ENCODE measurements at places on chromosomes 3 and 15.
A peak's percentile ranks its signal among the peaks of the same experiment; 100 is the strongest.

DNA sequence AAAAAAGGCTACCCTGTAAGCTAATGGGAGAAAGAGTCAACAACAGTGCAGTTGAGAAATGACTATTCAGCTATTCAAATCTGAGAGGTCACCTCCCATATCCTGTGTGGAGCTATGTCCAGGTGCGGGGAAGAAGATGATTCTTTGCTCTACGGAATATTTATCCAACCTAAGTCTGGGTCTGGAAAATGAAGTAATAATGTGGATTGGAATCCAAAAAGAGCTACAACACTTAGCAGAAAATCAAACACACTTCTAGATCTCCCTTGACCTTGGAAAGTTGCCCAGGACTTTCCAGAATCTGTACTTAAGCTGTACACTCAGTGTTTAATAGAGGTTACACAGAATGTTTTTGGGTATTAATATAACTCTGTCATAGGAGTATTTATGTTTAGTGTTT is 251.9 kb downstream of the NAALADL2 start:
- H3K27ac ChIP-seq, result no peak overlapping the region
- no peaks in the 10 kb centered on the region for H3K4me1 ChIP-seq
- H3K27me3 ChIP-seq, result no peaks in the 10 kb centered on the region
- DNase-seq, result no peak

GRCh38 chr15:41775651-41776050 is 1.4 kb downstream of the MAPKBP1 start:
- peak overlapping the region; percentile 81 for H3K27ac ChIP-seq
- no peaks in the 10 kb centered on the region for H3K27me3 ChIP-seq
- peak overlapping the region; percentile 45 for H3K4me3 ChIP-seq
- no peak for DNase-seq
- H3K4me1 ChIP-seq, result peaks cover 60% of the 10 kb centered on the region
- H3K36me3 ChIP-seq, result peaks cover 36% of the 10 kb centered on the region

DNA sequence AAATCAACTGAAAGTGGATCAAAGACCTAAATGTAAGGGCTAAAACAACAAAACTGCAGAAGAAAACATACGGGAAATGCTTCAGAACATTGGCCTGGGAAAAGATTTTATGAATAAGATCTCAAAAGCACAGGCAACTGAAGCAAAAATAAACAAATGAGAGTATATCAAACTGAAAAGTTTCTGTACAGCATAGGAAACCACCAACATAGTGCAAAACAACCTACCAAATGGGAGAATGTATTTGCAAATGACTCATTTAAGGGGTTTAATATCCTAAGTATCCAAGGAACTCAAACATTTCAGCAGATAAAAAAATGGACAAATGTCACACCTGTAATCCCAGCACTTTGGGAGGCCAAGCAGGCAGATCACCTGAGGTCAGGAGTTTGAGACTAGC is 489.1 kb downstream of the ROBO1 start:
- no peaks in the 10 kb centered on the region for H3K4me1 ChIP-seq
- no peak for DNase-seq
- no peak overlapping the region for H3K4me3 ChIP-seq
- no peaks in the 10 kb centered on the region for H3K27me3 ChIP-seq
- H3K27ac ChIP-seq, result no peak overlapping the region

DNA sequence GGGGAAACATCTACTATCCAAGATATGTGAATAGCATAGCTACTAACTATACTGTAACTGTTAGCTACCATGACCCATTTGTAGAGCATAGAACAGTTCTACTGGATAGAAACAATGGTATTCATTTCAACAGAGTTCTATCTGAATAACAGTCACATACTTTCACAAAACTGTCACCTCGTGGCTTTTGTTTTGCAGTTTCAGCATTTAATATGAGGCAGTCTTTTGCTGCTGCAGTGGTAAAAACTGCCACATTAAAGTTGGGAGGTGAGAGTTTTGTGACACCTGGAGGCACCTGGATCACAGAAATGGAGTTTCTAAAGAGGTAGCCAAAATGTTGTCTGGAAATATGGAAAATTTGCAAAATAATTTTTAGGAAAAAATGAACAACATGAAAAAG is 578.0 kb downstream of the UNC13C start:
- no peak overlapping the region for H3K4me3 ChIP-seq
- no peak for DNase-seq
- no peak overlapping the region for H3K27ac ChIP-seq
- no peaks in the 10 kb centered on the region for H3K36me3 ChIP-seq

- H3K4me3 ChIP-seq, result no peak overlapping the region
- no peak overlapping the region for H3K27ac ChIP-seq
- no peaks in the 10 kb centered on the region for H3K27me3 ChIP-seq
- no peaks in the 10 kb centered on the region for H3K36me3 ChIP-seq
- H3K4me1 ChIP-seq, result peaks cover 5% of the 10 kb centered on the region
Measured at GRCh38 chr3:114562557-114562956, 268.7 kb downstream of the TIGIT start.

- no peak for DNase-seq
- H3K4me3 ChIP-seq, result no peak overlapping the region
- peaks cover 20% of the 10 kb centered on the region for H3K4me1 ChIP-seq
- no peaks in the 10 kb centered on the region for H3K27me3 ChIP-seq
- no peaks in the 10 kb centered on the region for H3K36me3 ChIP-seq
Measured at GRCh38 chr3:59245859-59246501, 196.2 kb upstream of the CFAP20DC start.

GRCh38 chr15:68644083-68644904 is 65.5 kb downstream of the CORO2B start:
- peaks cover 30% of the 10 kb centered on the region for H3K4me1 ChIP-seq
- H3K4me3 ChIP-seq, result no peak overlapping the region
- no peaks in the 10 kb centered on the region for H3K27me3 ChIP-seq
- DNase-seq, result peak; percentile 37

DNA sequence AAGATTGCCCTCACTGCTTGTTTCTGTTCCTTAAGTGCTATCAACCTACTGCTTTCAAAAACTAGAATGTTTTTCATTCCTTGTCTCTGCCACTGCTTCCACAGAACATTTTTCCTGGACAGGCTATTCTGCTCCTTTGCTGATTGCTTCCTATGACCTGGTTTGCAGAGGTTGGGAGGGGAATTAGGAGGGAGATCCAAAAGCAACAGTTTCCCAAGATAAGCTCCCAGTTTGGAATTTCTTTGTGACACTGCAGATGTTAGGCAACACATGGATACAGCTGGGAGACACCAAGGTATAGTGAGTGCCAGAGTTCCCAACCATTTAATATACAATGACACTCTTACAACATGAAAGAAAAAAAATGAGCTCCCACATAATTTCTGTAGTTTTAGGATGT is 1036.5 kb downstream of the ROBO2 start:
- no peaks in the 10 kb centered on the region for H3K27me3 ChIP-seq
- no peak for DNase-seq

DNA sequence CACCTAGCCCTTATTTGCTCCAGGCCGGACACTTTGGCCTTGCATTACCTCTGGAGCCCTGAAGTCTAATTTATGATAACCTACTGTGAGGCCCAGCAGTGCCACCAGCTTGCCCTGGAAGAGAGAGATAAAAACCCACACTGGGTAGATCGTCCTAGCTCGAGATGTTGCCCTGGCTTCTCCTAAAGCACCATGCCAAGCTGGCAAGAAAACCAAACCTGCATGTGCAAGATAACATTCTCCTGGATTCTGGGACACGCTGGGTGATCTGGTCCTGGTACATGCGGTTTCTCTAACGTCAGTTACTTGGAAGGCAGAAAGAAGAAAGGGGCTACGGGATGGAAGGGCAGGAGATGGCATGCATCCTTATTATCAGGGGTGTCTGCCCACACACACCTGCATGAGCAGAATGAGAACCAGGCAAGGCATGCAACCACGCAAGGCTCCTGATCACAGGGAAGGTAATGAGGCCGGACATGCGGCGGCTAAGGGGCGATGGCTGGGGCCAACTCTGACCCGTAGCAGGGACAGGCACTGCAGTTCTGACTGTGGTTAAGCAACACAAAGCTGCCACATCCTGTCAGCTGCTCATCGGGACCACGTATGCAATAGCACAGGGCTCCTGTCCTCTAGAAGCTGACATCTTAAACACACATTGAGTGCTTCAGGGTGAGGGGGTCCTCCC is 73.0 kb downstream of the OXNAD1 start:
- no peak overlapping the region for H3K27ac ChIP-seq
- DNase-seq, result no peak
- no peak overlapping the region for H3K4me3 ChIP-seq
- H3K4me1 ChIP-seq, result peaks cover 4% of the 10 kb centered on the region

GRCh38 chr3:135416182-135416581 is 549.3 kb upstream of the PPP2R3A start:
- H3K27ac ChIP-seq, result no peak overlapping the region
- H3K36me3 ChIP-seq, result no peaks in the 10 kb centered on the region
- no peaks in the 10 kb centered on the region for H3K27me3 ChIP-seq
- H3K4me1 ChIP-seq, result no peaks in the 10 kb centered on the region

DNA sequence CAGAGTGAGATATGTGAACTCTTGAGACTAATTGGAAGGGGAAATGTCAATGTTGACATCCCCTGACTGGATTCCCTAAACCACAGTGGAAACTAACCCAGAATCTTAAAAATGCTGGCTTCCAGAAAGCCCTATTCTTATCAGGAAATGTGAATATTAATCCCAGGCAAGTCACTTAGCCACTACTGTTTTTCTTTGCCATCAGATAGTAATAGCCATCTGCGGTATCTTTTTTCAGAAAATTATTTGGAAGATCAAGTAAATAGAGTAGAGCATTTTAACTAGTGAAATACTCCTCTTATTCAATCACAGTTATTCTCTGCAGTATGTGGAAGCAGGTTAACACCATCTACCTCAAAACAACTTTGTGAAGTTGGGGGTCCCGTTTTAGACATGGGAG is 318.9 kb downstream of the RORA start:
- peaks cover 9% of the 10 kb centered on the region for H3K27me3 ChIP-seq
- no peak overlapping the region for H3K4me3 ChIP-seq
- DNase-seq, result no peak
- H3K36me3 ChIP-seq, result no peaks in the 10 kb centered on the region
- no peaks in the 10 kb centered on the region for H3K4me1 ChIP-seq

DNA sequence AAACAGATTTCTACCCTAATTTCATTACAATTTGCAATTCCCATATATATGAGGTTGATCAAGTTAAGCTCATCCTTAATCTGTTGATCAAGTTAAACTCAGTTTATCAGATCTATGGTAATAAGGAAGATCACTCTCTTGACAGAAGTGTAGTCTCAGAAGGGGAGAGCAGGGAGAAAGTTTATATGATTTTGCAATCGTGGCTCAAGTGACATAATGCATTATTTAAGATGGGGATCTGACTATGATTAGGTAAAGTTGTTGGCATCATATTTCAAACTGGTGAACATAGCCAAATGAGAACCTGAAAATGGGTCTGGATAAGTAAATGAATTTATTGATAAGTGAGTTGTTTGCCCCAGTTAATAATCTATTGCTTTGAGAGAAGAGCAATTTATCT is 995.3 kb downstream of the OTOL1 start:
- no peaks in the 10 kb centered on the region for H3K36me3 ChIP-seq
- DNase-seq, result no peak
- H3K27ac ChIP-seq, result peak overlapping the region; percentile 60
- no peaks in the 10 kb centered on the region for H3K27me3 ChIP-seq
- H3K4me1 ChIP-seq, result peaks cover 14% of the 10 kb centered on the region

- H3K36me3 ChIP-seq, result no peaks in the 10 kb centered on the region
- no peak for DNase-seq
- no peak overlapping the region for H3K27ac ChIP-seq
- no peaks in the 10 kb centered on the region for H3K4me1 ChIP-seq
Measured at GRCh38 chr3:42692667-42693529, 7.6 kb downstream of the KLHL40 start.
